ENCODE measurements at places on chromosomes 3 and 15.

DNA sequence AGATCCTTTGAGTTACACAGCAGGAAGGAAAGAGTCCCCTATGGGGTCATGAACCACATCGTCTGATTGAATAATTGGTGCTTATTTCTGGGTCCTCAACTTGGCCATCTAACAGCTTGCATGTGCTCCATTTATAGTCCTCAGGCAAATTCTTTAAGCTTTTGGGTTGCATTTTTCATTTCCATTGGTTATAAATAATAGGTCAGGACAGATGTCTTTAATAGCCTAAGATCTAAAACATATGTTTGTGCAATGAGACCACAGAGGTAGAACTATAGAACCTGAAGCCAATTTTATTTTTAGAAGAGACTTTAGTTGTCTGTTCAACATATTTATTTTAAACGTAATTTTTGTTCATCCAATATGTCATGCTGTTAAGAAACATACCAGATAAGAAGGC lies 43.2 kb downstream of the CD200R1L start:
- no peak for DNase-seq

DNA sequence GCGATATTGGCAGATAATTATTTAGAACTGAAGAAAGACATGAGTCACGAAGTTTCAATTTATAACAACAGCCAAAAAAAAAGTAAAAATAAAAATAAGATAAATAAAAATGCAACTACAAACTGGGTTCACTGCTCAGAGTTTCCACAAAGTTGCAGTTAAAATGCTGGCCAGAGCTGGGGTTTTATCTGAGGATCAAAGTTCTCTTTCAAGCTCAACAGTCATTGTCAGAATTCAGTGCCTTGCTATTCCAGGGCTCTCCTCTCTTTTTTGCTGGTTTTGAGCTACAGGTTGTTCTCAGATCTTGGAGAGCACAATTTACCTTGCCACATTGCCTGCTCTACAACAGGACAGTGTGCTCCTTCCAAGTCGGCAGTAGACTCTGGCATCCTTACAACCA lies 60.1 kb downstream of the PYDC2 start:
- DNase-seq: no peak

GRCh38 chr15:42628761-42629160 lies 53.4 kb downstream of the STARD9 start:
- DNase-seq: no peak

GRCh38 chr15:33612721-33613304 lies 302.0 kb downstream of the RYR3 start:
- no peak for DNase-seq

- no peak for DNase-seq
These were observed 79.0 kb upstream of the RASGRF1 start for GRCh38 chr15:79169526-79170133.

DNA sequence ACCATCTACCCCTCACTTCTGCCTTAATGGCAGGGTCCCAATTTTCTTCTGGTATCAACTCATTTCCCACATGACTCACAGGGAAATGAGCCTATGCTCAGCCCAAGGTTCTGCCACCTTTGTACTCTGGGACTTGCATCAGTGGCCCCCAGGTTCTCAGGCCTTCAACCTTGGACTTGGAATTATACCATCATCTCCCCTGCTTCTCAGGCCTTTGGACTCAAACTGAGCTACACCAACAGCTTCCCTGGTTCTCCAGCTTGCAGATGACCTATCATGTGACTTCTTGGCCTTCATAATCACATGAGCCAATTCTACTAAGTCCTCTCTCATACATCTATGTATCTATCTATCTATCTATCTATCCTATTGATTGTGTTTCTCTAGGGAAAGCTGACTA lies 149.5 kb downstream of the PLCH1 start:
- DNase-seq: no peak

- no peak for DNase-seq
These were observed 115.2 kb downstream of the USP13 start for GRCh38 chr3:179768080-179768479.

- no peak for DNase-seq
These were observed 225 bp downstream of the RHOA start for GRCh38 chr3:49411535-49411967.

DNA sequence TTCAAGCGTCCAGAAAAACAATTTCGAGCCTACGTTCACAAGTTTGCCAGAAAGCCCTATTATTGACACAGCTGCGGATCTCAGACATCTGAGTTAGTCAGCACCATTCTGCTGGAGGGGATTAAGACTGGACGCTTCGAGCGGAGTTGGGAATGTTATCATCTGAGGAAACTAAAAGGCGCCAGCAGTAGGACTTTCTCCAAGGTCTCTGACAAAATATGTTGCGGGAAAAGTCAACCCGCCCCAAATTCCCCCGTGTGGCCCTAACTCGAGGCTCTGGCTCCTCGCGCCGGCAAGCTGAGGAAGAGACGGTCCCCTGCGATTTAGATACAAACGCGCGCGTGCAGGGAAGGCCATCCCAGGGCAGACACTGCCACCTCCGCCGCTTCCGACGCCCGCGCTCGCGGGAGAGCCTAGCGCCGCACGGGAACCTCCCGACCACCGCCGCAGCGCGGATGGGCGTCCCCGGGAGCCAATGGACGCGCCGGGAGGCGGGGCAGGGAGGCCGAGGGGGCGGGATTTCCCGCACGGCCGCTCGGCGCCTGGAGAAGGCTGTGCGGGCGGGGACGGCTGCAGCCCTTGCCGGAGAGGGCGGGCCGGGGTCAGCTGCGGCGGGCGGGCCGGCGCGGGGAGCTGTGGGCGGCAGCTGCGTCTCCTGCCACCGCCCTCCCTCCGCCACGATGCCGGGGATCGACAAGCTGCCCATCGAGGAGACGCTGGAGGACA lies at the start of gene APPL1:
Gene APPL1, plus strand, starts transcription at position 526 of the 726 bp plus-strand sequence. Its CDS starts 155 bp downstream, at position 681.
- peak; percentile 94 for DNase-seq

Data from naive B cell (primary cell).